Sigmoid colon (tissue), 7 donors: ENCODE measurements at places on chromosomes 5 and 9.
A peak's percentile ranks its signal among the peaks of the same experiment; 100 is the strongest.

DNA sequence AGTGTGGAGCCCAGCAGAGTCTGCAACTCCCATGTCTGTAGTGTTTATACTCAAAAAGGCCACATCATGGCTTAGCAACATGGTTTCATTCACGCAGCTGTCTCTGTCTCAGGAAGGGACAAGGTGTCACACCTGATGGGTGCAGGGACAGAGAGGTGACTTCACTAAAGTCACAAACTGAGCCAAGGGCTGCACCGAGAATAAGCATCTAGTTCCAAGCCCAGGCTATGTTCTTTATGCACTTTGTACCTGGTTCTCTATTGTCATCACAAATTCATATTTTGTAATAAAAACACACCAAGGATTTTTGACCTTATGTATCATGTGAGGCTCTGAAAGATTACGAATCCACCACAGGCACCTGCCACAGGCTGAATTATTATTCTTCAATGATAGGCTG lies 64.9 kb upstream of the STK32A start:
- H3K27ac ChIP-seq, result no peak overlapping the region
- H3K27me3 ChIP-seq, result no peaks in the 10 kb centered on the region
- no peak overlapping the region for H3K4me3 ChIP-seq
- no peaks in the 10 kb centered on the region for H3K4me1 ChIP-seq
- no peaks in the 10 kb centered on the region for H3K36me3 ChIP-seq
- no peak for DNase-seq

GRCh38 chr9:134870746-134871662 lies 9.6 kb upstream of the FCN2 start:
- no peak for DNase-seq
- no peak overlapping the region for H3K4me3 ChIP-seq
- H3K27ac ChIP-seq, result peak overlapping the region; percentile 61
- no peaks in the 10 kb centered on the region for H3K27me3 ChIP-seq
- H3K4me1 ChIP-seq, result no peaks in the 10 kb centered on the region

DNA sequence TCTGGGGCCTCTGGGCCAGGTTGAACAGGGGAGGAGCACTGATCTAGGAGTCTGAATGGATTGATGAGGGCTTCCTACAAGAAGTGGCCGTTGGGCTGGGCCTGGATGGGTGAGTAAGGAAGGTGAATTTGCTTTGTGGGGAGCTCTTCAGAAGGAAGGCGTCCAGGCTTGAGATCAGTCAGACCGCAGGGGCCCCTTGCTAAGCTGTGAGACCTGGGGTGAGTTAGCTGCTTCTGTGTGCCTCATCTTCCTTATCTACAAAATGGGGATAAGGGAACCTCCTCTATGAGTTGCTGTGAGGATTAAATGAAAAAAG lies 1.1 kb upstream of the SYNPO start:
- no peak overlapping the region for H3K4me3 ChIP-seq
- no peaks in the 10 kb centered on the region for H3K27me3 ChIP-seq
- no peaks in the 10 kb centered on the region for H3K4me1 ChIP-seq
- H3K27ac ChIP-seq, result peak overlapping the region; percentile 72
- no peak for DNase-seq

DNA sequence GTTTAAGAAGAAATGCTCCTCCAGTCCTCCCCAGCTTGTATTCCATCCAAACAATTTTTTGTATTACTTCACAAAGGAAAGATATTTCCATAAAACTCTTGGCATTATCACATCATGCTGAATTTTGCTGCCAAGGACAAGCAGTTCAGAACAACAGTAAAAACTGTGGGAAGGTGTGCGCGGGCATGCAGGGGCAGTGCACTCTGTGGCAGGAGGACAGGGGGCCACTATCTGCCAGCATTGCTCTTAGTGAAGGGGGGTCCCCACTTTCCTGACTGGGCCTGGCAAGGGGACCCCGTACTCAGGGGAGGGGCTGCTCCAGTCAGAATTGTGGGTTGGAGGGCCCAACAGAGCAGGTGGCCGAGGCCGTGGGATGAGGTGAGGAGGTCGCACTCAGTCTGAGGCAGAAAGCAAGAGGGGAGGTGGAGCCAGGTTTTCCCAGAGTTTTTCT lies 32.8 kb downstream of the ANGPTL2 start:
- H3K27me3 ChIP-seq, result no peaks in the 10 kb centered on the region
- no peaks in the 10 kb centered on the region for H3K36me3 ChIP-seq
- H3K4me1 ChIP-seq, result peaks cover 27% of the 10 kb centered on the region
- peak; percentile 70 for DNase-seq
- peak overlapping the region; percentile 69 for H3K27ac ChIP-seq
- no peak overlapping the region for H3K4me3 ChIP-seq

GRCh38 chr5:9350301-9350797 lies 195.5 kb downstream of the SEMA5A start:
- H3K27me3 ChIP-seq, result no peaks in the 10 kb centered on the region
- H3K36me3 ChIP-seq, result no peaks in the 10 kb centered on the region
- no peak overlapping the region for H3K27ac ChIP-seq
- no peak overlapping the region for H3K4me3 ChIP-seq
